ENCODE measurements at places on chromosomes 7 and 10. TPM values are rescaled to one million over a fixed set of nuclear protein-coding genes. Genes with fewer than 3 reads are reported as not detected.
A peak's percentile ranks its signal among the peaks of the same experiment; 100 is the strongest.

- no peak for DNase-seq
Measured at GRCh38 chr7:82566752-82567151, 123.2 kb upstream of the CACNA2D1 start.

GRCh38 chr7:117273814-117274225, 49.0 kb downstream of the WNT2 start:
- DNase-seq = peak; percentile 58

- DNase-seq = no peak
Measured at GRCh38 chr10:106169241-106169640, 995.3 kb downstream of the SORCS1 start.

DNA sequence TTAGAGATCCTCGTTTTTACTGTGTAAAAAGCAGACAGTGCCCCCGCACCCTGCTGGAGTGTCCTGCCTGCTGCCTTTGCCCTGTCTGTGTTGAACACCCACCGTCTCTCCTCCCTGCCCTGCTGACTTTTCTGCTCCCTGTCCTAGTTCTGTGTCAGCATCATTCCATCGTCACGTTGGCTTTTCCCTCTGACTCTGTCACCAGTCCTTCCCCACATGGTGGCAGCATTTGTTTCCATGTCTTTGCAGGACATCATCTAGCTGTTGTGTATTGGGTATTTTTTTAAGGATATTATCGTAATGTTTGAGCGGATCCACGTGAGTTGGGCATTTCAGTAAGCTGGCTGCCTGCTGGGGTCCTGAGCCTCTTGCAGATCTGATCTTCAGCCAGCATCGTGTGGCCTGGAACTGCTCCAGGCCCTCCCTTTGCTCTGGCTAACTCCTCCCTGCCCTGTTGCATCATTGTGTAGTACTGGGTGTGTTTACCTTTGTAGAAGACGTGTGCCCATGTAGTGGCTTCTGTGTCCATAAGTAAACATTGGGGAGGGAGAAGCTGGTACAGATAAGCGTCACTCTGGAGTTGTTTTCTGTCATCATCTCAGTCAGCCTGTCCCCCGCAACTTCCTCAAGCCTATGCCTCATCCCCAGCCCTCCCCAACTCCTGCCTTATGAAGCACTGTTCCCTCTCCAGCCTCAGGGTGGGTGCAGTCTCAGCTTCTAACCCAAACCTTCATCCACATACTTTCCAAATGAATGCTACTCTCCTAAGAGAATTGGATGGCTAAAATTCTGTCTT, 44.3 kb downstream of the TRRAP start:
- DNase-seq = no peak

DNA sequence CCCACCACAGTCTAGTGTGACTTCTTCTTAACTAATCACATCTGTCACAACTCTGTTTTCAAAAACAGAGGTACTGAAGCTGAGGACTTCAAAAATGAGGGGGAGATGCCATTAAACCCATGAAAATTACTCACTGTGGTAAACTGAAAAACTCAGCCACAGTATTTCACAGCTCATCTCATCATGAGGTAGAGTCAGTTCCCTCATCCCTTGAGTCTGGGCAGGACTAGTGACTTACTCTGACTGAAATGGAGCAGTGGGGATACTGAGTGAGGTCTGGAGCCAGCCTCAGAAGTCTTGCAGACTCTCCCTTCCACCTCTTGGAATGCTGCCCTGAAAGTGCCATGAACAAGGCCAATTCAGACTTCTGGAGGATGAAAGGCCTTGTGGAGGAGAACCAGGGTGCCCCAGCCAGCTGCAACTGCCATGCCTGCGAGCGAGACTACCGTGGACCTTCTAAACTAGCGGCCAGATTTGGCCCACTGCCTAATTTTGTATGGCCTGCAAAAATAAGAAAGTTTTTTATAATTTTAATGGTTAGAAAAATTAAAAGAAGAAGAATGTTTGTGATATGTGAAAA, 24.7 kb upstream of the ANKRD1 start:
- no peak for DNase-seq

The TRIM74 gene
- total RNA-seq = not detected

DNA sequence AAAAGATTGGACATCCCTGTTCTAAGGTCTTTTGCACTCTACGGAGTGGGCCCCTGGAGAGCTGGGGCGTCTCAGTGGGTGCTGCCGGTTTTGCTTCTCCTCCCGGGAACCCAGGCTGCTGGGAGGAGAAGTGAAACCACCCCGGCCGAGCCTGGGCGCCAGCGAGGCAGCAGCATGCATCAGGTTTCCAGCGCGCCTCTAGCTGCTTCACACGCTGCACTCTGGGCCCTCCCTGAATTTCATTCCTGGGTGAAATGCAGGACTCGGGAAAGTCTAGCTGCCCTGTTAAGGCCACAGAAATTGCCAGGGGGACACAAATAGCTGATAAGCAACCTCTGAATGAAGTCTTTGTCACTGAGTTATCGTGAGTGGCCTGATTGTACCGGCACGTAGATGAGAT, 127.4 kb downstream of the TRRAP start:
- no peak for DNase-seq

DNA sequence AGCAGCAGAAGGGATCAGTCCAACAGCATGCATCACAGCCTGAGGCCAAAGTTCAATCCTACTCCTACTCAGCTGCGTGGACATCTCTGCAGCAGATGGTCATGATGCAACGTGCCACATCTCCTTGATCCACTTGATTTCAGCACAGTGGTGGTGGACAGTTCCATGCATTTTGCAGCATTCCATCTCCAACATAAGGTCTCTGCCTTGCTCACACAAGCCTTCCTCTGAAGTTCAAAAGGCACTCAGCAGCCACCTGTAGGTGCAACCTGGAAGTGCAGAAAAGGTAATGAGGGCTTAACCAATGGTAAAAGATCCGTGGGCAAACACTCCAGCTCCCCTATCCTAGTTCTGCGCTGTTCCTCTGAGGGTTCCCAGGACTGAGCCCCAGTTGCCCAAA, 57.5 kb upstream of the CHCHD3 start:
- no peak for DNase-seq

The CRPPA gene
- total RNA-seq = 15.4 TPM

DNA sequence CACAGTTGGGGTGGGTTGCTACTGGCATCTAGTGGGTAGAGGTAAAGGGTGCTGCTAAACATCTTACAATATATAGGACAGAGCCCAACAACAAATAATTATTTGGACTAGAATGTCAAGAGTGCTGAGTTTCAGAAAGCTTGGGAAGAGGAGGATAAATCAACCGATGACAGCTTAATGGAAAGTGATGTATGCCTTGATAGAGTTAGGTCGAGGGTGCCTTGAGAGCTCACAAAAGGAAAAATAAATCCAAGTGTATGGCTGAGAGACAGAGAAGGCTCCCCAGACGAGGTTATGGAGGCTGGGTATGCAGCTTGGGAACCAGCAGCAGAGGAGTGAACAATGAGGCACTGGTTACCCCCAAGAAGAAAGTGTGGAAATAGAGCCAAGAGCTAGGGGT, 211.1 kb downstream of the HDAC9 start:
- no peak for DNase-seq

DNA sequence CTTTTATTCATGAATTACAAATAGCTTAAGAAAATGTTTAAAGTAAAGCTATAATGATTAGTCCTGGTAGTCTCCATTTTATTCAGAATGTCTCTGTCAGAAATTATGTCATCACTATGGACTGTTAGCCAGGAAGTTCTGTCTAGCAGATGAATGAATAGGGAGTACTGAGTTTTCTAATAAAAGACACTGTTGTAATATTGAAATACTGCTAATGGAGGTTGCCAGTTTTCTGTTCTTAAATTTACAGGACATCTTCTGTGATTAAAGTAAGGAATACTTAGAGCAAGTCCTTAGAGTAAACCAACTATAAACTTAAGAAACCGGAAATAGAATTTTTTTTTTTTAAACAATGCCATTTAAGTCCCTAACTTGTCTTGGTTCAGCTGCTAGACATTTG, 309.8 kb downstream of the ADK start:
- no peak for DNase-seq

The OPALIN gene
- not detected for total RNA-seq

The TUBB8 gene
- not detected for total RNA-seq

The ENTPD7 gene
- total RNA-seq = 26.2 TPM

GRCh38 chr10:129415215-129416140, 51.6 kb upstream of the MGMT start:
- DNase-seq = no peak

The SAP25 gene
- not detected for total RNA-seq

DNA sequence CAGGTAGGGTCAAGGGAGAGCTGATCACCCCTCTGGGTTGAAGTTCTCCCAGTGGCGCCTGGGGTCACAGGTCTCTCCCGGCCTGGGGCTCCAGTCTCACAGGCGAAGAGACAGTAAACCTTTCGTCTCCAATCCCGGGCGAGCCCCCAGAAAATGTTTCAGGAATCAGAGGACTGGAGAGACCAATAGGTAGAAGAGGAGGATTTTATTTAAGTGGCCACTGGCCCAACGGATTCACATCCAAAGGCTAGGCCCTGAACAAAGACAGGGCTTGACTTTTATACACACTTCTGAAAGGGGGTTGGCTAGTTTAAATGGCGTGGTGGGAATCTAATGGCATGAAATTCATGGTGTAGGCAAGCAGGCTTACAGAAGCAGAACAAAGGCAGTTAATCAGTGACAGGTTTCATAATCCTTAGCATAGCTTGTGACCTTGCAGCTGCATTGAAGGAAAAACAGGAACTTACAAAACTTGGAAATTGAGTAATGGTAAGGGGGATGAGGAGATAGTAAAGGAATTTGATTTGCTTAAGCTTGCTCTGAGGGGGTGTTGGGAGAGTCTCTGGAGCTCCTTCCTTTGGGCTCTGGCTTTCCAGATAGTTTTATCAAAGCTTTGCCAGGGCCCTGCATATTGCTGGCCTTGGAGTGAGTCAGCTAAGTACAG, 105.5 kb downstream of the TRIM24 start:
- no peak for DNase-seq

DNA sequence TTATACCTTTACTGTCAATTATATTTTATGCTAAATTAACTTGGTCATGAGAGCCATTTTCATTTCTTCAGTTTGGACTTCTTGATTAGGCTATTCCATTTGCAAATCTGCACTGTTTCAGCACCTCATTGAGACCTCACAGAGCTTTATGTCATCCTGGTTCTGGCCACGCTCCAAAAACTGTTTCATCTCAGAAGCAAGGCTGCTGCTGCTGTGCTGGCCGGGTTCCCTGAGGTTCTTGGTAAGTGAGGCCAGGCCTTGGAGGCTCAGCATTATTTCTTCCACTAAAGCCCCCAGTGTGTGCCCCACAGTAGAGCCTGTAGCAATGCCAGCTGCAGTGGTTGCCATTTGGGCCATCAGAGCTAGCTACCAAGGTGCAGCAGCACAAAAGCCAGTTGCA, 7.8 kb upstream of the ZNF485 start:
- no peak for DNase-seq

DNA sequence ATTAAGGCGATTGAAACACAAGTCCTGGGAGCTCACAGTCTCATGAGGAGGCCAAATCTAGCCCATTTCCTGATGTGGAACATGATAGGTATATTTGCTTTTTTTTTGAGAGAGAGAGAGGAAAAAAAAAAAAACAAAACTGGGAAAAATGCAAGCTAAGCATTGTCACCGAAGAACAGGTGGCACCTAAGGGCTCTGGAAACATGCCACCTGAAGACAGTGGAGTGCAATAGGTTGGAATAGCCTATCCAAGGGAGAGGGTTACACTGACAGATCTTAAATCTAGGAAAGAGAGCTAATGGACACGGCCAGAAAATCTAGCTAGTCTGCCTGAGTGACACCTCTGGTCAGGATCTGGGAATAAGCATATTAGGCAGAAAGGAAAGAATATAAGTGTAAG, 110.2 kb downstream of the SRI start:
- DNase-seq = no peak

DNA sequence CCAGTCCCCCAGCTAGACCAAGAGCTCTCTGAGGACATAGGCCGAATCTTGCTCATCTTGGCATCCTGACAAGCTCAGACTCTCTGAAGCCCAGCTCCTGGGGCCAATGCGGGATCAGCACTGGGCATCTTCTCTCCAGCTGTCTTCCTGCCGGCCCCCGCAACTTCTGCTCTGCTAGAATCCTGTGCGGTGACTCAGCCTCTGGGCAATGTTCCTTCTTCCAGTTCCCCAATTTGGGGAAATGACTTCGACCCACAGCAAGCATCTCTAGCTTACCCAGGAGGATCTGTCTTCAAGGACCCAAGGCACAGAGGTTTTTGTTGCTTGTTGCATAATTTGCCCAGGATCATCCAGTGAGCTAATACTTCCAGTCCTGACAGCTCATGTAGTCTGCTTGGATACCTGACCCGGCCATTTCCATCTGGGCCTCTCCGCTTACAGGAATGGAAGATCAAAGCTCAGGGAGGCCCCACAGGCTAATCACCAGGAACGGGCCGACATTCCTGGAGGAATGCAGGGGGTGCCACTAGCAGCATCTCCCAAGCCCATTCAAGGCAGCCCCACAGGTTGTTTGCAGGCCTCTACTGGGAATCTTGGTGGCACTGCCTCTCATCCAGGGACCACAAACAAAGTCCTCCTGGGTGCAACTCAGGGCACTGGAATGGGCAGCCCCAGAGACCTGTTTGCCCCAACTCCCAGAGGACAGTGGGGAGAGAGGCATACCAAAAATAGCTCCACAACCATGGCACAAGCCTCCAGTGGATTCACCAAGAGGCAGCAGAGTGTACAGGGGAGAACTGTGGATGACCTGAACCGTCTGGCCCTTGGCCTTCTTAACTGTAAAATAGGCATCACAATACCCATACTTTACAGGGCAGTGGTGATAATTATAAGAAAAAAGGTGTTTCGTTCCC, 151.9 kb downstream of the NEURL1 start:
- no peak for DNase-seq

- DNase-seq = no peak
Measured at GRCh38 chr10:118621304-118621942, 26.0 kb upstream of the PRLHR start.

GRCh38 chr7:151077705-151078232, 2.8 kb downstream of the FASTK start:
- no peak for DNase-seq

The VTI1A gene
- 42.4 TPM for total RNA-seq

DNA sequence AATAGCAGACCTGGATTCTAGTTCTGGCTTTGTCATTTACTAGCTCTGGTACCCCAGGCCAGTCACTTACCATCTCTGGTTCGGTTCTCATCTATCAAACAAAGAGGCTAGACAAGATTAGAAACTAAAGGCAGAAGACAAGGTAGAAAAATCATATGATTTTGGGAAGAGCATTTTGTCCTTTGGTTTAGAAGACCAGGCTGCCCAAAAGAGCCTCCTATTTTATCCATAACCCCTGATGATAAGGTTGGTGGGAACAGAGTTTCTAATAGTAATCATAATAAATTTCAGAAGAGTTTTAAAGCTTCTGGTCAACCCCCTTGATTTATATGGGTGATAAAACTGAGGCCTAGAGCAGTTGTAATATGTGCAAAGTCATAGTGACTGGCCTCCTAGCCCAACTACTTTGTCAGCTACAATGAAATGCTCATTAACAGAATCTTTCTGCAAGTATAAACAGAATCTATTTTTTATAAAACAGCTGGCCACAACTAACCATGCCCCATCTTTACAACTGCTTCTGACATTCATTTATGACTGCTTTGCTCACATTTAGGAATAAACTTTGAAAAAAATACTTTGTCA, 23.4 kb downstream of the COX15 start:
- no peak for DNase-seq
